Stimulated activated naive CD8-positive, alpha-beta T cell treated with anti-CD3 and anti-CD28 coated beads, Interleukin-15, Interleukin-2, amounts not matched to agents 100 U/mL and 50 U/mL, for 24 hours (primary cell): ENCODE measurements at places on chromosomes 7 and 10.

GRCh38 chr10:62723375-62723774, 81.1 kb upstream of the ADO start:
- no peak for DNase-seq

DNA sequence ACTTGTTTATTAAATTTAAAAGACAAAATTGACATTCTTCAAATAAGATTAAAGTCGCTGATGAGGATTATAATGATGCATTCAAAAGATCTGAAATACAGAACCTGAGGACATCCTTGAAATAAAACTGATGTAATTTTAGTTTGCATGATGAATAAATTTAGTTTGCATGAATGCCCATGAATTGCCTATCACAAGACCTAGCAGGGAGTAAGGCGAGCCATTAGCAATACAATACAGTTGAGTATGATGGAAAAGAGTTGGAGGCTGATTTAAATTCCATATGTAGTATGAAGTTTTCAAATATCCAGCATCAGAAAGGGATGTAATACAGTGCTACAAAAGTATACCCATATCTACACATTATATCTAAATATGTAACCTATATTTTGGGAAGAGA, 321.3 kb downstream of the CACNA2D1 start:
- DNase-seq = no peak

- DNase-seq = no peak
These were observed 1.4 kb upstream of the HOXA6 start for GRCh38 chr7:27148756-27149641.

- no peak for DNase-seq
These were observed 12.0 kb downstream of the STARD3NL start for GRCh38 chr7:38190011-38190410.

GRCh38 chr7:28038175-28038797, 142.3 kb downstream of the JAZF1 start:
- DNase-seq = no peak

GRCh38 chr7:88458946-88459345, 152.3 kb upstream of the STEAP4 start:
- no peak for DNase-seq

- no peak for DNase-seq
These were observed 22.0 kb upstream of the SLF2 start for GRCh38 chr10:100890673-100891317.

DNA sequence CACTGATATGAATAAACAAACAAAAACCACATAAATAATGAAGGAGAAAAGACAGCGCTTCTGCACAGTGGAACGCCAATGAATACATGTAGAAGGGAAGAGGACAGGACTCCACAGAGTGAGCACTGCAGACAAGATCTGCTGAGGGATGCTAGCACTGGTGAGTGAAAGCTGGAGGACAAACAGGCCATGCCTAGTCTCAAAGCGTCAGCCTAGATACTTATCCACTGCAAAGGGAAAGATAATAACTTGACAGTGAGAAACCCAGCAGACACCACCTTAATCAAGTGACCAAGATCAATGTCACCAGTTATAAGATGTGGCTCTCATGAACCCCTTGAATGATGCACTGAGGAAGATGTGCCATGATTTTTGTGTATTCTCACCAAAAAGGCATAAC, 227.6 kb downstream of the SKAP2 start:
- DNase-seq = no peak
